DMS153 (cell line): ENCODE measurements at places on chromosomes 3 and 15.

DNA sequence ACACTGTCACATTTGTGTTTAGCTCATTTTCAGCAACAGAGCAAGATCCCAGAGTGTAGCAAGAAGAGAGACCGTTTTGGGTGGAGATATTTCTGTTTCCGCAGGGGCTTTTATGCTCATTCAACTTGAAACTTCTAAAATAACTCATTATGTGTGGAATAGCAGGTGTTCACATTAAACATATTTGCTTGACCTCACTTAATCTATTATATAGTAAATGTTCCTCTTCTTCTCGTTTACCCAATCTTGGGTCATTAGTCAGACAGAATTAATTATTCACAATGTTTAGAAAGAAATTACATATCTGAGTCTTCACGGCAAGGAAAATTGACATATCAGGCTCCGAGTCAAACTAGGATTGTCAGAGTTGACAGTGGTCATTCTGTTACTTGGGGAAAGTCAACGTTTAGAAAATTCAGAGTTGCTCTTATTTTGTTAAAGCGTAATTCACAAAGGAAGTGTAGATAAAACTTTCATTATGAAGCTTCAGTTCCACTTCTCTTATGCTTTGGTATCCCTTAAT is 222.9 kb downstream of the TPRG1 start:
- DNase-seq, result no peak

- peak; percentile 61 for DNase-seq
These were observed 354.3 kb downstream of the FGF12 start for GRCh38 chr3:192373032-192373431.

DNA sequence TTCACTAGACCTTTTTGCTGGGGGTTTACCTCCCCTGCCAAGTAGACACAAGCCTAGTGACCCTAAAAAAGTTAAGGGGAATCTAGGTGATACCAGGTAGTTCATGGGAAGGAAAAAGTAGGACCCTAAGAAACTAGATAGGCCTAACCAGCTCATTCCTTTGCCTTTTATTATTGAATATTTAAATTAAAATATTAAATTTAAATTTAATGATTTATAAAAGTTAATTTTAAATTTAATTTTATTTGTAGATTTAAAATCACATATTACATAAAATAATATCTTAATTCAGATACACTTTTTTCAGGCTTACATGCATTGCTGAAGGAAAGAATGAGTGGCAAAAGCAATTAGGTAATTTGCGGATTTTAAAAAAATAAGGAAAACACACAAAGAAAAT is 584.9 kb downstream of the AGBL1 start:
- DNase-seq, result no peak

DNA sequence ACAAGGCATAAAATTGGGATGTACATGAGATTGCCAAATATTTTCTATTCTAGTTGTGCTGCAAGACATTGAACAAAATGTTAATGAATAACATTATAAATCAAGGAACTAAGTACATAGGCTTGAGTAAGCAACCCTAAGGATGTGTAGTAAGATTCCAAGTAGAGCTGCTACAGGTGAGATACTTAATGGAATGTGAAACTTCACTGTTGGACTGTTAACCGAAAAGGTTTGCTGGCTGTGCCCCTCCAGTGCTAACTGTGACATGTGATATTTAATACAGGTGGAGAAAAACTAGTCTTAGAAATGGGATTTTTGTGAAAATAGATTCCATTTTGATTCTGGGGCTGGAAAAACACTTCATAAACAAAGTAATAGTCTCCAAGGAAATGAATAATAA is 52.4 kb downstream of the TSC22D2 start:
- DNase-seq, result no peak

- no peak for DNase-seq
These were observed 34.0 kb downstream of the PLEKHO2 start for GRCh38 chr15:64875641-64876223.

DNA sequence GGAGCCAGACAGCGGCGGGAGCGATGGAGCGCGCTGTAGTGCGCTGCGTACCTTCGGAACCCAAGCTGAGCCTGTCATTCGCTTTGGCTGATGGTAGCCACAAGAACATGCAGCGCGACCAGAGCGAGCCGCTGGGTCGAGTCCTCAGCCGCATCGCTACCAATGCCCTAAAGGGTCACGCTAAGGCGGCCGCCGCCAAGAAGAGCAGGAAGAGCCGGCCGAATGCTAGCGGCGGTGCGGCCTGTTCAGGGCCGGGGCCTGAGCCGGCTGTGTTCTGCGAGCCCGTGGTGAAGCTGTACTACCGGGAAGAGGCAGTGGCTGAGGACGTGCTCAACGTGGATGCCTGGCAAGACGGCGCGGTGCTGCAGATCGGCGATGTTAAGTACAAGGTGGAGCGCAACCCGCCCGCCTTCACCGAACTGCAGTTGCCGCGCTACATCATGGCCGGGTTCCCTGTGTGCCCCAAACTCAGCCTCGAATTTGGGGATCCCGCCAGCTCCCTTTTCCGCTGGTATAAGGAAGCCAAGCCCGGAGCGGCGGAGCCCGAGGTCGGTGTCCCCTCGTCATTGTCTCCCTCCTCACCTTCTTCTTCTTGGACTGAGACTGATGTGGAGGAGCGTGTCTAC is 498 bp downstream of the PDE12 start:
- DNase-seq, result no peak

GRCh38 chr3:60220768-60221167 is 1030.5 kb downstream of the FHIT start:
- DNase-seq, result no peak

- DNase-seq, result no peak
These were observed 443.0 kb upstream of the ADAMTS9 start for GRCh38 chr3:65130782-65131181.

DNA sequence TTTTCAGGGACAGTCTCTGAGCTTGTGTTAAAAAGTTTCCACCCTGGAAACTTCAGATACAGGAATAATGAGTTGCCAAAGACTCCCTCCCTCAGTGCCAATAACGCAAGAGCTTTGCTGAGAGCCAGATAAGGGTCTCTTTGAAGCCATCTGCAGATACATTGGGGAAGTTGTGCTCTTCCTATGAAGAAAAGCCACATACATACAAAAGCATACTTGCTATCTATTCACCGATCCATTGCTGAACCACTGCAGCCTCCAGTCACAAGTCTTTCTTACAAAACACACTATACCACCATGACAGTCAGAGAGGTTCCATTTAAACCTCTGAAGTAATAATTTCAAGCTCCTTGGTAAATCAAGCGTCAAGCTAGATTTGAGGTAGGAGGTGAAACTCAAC is 10.0 kb upstream of the RETNLB start:
- no peak for DNase-seq

DNA sequence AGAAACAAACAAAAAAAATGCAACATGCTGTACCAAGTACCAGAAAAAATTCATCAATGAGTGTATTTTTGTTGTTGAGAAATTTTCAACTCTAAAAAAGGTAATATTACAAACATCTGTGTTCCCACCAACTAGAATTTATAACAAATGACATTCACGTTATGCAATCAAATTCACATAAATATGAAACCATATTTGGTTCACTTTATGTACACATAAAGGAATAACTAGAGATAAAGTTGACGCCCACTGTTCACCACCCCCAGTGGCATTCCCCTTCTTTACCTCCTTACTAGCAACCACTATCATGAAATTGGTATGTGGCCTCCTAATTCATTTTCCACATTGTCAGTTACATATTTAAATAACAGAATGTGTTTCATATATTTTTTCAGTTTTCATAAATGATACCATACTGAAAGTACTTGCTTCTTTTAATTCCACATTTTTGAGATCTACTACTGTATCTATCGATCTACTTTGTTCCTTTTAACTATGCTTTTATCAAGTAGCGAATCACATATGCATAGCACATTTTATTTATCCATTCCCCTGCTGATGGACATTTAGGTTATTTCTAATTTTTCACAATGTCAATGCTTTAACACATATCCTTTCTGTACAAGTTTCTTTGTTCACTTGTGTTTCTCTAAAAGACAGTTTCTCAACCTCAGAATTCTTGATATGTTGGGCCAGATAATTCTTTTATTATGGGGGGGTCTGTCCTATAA is 34.5 kb downstream of the TBC1D5 start:
- no peak for DNase-seq

- no peak for DNase-seq
These were observed 231.4 kb downstream of the LRRN1 start for GRCh38 chr3:4030624-4031023.

GRCh38 chr3:127458696-127459604 is 131.6 kb downstream of the TPRA1 start:
- no peak for DNase-seq

DNA sequence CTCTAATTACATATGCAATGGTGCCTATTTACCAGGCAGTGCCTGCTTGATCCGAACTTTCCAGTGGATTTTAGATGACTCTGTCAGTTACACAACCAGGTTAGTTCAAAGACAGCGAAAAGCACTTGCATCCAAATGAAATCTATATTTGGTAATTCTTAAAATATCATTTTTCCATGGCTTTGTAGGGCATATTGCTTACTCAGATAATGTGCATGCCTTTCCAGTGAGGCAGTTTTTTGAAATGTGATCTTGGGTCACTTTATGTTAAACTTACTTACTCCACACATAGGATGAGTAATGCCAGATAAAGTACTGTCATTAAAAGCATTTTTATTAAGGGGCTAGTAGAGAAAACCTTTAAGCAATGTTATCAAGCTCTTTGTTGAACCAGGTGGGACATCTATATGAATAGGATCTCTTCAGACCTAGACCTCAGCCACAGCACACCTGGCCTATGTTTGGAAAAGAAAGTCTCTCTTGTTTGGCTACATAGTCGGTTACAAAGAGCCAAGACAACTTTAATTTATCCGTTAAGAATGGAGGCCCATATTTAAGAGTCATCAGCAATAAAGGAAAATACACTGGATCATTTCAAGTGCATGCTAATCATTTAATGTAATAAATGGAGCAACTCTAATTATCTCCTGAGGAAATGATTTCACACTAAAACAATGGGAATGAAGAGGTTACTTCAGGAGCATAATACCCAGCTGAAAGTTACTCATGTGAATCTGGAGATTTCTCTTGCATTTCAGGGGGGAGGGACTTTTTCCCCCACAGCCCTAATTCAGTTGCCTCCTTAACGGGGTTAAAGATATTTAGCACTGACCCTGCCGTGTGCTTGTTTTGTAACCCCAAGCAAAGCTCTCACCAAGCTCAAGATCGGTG is 56.3 kb upstream of the TMCO5A start:
- no peak for DNase-seq

DNA sequence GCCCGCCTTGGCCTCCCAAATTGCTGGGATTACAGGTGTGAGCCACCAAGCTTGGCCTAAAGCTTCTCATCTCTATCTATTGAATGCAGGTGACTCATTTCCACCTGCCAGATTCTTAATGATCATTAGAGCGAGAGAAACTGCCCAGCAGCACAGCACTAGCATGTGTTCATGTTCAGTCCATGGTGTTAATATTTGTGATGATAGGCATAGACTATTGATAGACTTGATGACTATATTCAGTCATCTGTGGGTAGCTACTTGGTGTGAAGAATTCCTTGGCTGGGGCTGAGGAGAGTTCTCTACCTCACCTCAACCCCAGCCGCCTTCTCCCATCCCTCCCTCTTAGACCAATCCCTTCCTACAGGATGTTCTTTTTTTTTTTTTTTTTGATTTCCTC is 60.0 kb downstream of the ST6GAL1 start:
- DNase-seq, result no peak

DNA sequence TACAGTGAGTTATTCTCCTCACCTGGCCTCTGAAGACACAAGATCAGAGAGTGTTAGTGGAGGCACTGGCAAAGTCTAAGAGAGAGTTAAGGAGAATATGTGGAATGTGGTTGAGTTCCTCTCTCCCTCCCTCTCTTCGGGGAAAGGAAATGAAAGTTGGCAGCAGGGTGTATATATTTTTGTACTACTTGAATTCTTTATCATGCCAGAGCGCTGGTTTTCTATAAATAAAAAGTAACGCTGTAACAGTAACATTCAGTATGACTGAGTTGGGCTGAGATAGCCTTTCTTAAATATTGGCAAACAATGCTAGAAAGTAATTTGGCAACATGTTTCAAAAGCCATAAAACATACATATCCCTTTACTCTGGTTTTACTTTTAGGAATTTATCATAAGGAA is 77.5 kb upstream of the TNFAIP8L3 start:
- no peak for DNase-seq
